ENCODE measurements at places on chromosomes 16 and 17.

- no peak for DNase-seq
These were observed 7.8 kb upstream of the PDP2 start for GRCh38 chr16:66872559-66872942.

- DNase-seq: peak; percentile 38
These were observed 7.9 kb downstream of the MPV17L start for GRCh38 chr16:15403392-15403995.

DNA sequence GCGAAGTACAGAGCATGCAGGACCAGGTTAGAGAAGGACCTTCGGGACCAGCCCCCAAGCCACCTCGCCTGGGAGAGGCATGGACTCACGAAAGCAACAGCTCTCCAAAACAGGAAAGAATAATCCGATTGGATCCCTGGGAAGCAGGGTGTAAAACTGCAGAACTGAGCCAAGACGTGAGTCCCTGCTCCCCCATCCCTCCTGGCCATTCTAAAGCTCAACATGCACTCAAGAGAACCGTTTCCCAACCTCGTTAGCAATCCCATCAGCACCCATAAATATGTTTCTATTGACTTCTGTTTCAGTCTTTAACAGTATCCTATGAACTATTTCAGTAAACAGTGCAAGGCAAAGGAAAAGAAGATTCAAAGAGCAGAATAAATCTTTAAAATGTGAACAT, 167.0 kb downstream of the COPRS start:
- DNase-seq: no peak

- DNase-seq: no peak
These were observed 39.9 kb upstream of the NLRP1 start for GRCh38 chr17:5624211-5624610.

DNA sequence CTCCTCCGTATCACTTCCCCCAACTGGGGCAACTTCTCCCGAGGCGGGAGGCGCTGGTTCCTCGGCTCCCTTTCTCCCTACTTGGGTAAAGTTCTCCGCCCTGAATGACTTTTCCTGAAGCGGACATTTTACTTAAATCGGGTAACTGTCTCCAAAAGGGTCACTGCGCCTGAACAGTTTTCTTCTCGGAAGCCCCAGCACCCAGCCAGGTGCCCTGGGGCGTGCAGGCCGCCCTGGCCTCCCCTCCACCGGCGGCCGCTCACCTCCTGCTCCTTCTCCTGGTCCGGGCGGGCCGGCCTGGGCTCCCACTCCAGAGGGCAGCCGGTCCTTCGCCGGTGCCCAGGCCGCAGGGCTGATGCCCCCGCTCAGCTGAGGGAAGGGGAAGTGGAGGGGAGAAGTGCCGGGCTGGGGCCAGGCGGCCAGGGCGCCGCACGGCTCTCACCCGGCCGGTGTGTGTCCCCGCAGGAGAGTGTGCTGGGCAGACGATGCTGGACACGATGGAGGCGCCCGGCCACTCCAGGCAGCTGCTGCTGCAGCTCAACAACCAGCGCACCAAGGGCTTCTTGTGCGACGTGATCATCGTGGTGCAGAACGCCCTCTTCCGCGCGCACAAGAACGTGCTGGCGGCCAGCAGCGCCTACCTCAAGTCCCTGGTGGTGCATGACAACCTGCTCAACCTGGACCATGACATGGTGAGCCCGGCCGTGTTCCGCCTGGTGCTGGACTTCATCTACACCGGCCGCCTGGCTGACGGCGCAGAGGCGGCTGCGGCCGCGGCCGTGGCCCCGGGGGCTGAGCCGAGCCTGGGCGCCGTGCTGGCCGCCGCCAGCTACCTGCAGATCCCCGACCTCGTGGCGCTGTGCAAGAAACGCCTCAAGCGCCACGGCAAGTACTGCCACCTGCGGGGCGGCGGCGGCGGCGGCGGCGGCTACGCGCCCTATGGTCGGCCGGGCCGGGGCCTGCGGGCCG, 1.6 kb downstream of the HIC1 start:
- no peak for DNase-seq

GRCh38 chr16:65414284-65414984, 292.6 kb upstream of the CDH11 start:
- DNase-seq: no peak

DNA sequence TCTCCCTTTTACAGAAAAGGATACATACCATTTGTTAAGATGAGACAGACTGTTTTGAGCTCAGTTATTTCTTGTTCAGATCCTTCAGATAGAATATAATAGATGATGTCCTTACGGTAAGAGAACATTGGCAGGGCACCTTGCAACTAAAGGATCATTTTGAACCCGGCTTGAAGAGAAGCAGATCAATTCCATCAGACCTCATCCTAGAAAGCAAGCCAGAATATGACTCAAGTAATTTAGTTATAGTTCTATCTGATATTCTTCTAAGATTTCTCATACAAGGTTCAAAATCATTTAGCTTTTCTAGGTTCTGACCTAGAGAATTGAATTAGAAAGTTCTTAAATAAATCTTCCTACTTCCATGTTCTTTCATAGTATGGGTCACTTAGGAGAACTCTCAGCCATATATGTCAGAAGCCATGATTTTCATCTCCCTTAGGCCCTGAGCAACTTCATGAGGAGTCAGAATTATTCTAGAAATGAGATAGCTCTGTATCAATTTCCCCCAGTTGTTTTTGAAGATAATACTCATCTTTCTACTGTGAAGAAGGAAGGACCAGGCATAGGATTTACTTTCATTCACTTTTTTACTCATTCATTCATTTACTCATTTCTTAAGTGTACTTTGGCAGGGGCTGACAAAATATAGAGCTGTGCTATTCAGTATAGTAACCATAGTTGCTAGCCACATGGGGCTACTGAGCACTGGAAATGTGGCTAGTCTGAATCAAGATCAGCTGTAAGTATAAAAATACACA, 2.5 kb upstream of the CMTM1 start:
- no peak for DNase-seq

DNA sequence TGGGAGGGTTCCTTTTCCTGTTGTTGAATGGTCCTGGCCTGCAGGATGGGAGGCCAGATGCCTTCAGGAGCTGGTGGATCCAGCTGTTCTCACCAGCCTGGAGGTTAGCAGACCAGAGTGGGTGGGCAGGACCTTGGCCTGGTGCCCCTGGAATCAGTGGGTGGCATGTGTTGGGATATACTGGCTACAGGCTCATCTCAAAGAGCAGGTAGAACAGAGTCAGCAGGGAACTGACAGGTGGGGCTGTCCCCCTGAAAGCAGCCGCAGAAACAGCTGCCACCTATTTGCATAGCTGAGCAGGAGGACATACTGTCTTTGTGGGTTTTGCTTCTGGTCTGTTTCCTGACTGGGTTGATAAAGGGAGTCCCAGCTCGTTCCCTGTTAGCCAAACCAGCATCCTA, 144.1 kb downstream of the RAB11FIP4 start:
- DNase-seq: no peak

DNA sequence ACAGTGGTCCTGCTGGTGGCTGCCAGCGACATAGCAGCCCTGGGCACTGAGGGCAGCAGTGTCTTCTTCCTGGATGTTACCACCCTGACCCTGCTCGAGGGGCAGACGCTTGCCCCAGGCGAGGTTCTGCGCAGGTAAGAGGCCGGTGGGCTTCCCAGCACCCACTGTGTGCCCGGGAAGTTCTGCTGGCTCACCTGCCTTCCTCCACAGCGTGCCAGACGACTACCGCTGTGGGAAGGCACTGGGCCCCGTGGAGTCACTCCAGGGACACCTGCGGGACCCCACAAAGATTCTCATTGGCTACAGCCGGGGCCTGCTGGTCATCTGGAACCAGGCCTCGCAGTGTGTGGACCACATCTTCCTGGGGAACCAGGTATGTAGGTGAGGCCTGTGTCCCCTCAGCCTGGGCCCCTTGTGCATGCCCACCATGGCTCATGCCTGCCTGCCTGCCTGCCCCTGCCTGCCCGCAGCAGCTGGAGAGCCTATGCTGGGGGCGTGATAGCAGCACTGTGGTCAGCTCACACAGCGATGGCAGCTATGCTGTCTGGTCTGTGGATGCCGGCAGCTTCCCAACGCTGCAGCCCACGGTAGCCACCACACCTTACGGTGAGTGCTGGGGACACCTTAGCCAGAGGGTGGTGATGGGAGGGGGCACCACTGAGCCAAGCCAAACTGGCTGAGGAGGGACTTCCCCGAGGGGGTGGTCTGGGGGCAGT, 8.5 kb downstream of the LLGL1 start:
- DNase-seq: no peak

GRCh38 chr17:74192950-74193781, 10.3 kb upstream of the RPL38 start:
- no peak for DNase-seq

- DNase-seq: no peak
These were observed 48.3 kb upstream of the CBX4 start for GRCh38 chr17:79887451-79887991.

GRCh38 chr16:65745-66144, 6.7 kb downstream of the RHBDF1 start:
- DNase-seq: peak; percentile 75

GRCh38 chr16:17342031-17342430, 128.7 kb downstream of the XYLT1 start:
- no peak for DNase-seq

DNA sequence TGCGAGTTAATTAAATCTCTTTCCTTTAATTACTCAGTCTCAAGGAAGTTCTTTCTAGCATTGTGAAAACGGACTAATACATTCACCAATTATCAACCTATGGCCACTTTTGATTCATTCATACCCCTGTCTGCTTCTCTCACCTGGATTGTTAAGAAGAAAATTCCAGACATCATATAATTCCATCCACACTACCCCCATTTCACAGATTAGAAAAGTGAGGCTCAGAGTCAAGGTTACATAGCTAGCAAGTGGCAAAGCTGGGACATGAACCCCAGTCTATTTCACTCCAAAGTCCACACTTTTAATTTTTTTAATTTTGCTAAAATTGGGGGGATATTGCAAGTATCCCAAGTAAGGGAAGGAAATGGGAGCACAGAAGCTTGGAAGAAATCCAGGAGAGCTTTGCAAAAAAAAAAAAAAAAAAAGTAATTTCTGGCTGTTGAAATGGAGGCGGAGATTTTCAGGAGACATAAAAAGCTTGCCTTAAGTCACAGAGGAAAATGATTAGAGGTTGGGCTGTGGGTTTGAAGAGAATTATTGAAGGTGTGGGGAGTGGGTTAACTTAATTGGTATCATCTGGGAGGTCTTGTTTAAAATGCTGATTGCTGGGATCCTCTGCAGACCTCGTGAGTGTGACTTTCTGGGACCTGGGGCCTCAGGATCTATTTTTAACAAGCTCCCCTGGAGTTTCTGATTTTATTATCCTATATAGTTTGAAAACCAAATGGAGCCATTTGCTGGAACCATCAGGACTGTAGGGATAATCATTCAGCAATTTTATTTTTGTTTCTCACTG, 42.3 kb upstream of the ZKSCAN2 start:
- DNase-seq: no peak

DNA sequence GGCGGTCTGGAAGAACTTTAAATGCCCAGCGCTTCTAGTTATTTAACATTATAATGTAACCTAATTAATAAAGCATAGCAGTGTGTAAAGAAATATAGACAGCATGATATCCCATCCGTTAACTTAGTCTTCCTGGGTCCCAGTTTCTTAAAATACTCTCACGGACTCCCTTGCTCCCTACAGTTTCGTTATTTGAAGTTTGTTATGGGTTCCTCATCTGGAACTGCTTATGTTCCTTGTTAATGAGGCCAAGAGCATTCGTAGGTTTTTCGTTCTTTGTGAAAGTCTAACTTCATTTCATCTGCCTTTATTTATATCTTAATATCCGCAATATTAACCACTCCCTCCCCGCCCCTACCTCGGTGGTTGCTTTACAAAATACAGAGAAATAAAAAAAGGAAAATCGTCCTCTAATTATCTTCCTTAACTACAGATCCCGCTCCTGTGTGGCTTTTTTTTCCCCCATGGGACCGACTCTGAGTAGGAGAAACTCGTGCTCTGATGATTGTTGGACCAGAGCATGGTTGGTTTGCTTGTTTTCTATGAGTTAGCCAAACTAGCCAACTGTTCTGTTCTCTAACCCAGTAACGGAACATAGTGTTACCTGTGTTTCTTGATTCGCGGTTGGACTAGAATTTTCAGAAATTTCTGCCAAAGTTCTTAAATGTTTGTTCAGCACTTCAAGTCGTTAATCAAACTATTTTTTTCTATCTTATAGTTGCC, 863 bp downstream of the ADPRM start:
- no peak for DNase-seq

- DNase-seq: no peak
These were observed 261 bp upstream of the B4GALNT2 start for GRCh38 chr17:49132317-49132698.

DNA sequence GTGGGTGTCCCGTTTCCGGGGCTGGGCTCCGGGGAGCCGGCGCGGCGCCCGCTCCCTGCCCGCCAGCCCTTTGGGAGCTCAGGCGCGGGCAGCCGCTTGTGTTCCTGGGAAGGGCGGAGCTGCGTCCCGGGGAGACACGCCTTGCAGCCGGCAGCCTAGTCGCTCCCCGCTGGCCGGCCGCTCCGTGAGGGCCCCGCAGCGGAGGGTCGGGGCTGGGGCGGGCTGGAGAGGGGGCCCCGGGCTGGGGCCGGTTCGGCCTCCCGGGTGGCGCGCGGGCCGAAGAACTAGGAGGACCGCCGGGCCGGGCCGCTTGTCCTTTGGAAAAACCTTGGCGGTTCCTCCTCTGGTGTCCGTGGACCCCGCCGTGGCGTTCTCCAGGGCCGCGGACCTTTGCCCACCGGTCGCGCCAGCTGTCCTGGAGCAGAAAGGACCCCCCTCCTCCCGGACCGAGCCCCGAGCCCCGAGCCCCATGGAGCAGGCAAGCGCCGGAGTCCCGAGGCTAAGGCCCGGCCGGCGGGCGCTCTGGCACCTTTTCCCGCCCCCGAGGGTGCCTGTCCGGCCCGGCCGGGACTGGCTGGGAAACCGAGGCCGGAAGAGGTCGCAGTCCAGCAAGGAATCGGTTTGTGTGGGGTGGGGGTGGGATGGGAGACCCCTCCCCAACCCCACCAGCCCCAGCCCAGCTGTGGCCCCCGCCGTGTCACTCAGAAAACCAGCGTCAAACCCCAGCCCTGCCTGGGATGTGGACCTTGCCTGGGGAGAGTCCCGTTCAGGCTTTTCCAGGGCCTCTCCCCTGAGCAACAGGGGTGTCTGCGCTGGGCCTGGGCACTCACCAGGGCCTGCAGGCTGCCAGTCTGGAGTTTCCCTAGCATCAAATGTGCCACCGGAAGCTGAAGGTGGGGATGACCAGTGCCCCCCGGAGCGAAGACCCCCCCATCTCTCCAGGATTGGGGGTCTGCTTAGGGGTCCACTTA, 6.8 kb upstream of the TBC1D3B start:
- DNase-seq: peak; percentile 56

GRCh38 chr17:63927464-63928171, 4.5 kb downstream of the CD79B start:
- DNase-seq: no peak

DNA sequence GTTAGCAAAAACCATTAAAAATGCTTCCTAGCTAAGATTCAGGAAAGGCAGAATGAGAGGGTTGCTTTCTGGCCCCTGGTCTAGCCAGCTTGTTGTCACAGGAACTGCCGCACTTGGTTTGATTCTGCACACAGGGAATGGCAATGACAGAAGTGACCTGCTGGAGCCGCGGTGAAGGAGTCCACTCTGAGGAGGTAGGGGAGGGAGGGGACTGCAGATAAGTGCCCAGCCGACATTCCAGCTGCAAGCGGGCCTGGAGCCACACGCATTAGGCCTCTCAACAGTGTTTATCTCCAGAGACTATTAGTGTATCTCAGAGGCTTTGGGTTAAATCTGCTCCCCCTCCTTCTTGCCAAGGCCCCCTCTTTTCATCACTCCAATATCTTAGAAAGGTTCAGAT, 38.6 kb downstream of the CDRT15 start:
- DNase-seq: no peak

- DNase-seq: no peak
These were observed 134.1 kb downstream of the RGS9 start for GRCh38 chr17:65271296-65271695.
